ENCODE measurements at places on chromosomes 4 and X.

- no peak for DNase-seq
These were observed 62.9 kb upstream of the FRAS1 start for GRCh38 chr4:77994194-77994721.

DNA sequence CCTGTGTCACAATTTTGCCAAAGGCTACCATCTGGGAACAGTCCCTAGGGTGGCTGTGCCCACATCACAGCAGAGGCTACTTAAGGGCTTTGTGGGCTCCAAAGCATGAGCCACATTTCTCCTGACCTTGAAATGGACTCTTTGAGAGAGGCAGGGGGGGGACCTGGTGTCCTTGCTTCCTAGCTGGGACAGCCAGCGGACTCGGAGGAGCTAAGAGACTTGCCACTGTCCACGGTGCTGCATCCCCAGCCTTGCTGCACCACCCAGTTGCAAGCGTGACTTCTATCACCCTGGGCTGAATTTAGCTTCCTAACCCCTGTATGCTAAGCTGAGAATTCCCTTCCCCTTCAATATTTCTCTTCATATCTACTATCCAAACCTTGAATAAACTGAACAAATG, 99.0 kb downstream of the PHKA2 start:
- DNase-seq: no peak

- DNase-seq: no peak
These were observed 147.4 kb upstream of the RXFP1 start for GRCh38 chr4:158374318-158374717.

GRCh38 chrX:152810403-152810802, 20.2 kb downstream of the CETN2 start:
- no peak for DNase-seq

DNA sequence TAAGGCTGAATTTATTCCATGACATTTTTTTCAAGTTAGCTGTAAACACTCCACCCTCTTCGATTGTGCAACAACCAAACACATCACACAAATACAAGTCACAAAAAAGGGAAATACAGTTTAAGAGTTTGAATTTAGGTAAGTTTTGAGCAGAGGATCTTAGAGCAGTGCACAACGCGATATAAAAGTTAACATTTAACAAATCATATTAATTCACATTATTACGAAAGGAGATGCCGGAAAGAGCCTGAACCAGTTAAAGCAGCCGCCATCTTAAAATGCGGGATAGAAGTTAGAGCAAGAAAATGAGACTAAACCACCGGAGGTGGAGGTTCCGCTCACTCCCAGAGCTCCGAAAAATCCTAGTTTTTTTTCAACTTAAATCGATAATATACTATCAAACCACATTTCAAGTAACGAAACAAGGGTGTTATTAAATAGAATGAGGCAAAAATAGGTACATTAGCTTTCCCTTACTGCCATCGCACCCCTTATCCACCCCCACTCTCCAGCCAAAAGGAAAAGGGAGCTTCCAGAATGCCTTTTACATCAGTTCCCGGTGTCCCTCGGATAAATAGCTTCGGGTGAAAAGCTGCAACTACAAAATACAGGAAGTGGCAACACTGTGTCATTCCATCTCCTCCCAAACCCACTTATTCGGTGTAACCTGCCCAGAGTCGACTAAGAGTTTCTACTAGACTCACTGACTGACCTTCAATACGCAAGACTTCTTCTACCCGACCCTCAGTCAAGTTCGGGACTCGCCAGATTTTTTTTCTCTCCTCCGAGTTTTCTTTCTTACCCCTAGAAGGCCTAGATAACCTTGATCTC, 1.9 kb downstream of the UBE2D3 start:
- no peak for DNase-seq

DNA sequence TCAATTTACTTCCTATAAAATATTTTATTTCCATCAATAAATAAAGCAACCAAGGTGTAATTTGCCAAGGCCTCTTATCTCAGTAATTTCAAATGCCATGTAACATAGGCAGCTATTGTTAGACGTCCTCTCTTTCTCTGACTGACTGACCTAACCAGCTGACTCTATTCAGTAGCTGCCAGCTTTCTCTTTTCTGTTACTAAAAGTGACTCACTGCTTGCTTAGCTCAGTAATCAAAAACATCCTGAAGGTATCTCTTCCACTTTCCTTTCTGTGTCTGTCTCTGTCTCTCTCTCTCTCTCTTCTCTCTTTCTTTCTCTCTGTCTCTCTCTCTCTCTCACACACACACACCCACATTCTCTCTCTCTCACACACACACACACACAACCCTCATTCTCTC, 134.2 kb downstream of the SPOCK3 start:
- no peak for DNase-seq

DNA sequence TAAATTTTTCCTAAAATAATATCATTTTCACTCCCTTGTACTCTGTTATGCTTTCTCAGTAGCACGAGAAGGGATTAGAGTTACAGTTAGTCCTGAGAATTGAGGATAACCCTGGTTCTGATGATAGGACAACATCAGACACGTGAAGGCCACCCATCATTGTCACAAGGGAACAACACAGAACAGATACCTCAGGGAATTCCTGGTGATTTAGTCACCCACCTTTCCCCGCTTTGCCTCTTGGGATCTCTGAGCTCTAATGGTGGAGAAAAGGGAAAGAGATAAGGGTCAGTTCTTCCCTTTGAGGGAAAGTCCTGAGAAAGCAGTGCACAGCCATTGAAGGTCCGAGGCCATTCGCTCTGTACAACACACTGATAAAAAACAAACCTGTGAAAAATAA, 112.3 kb upstream of the GALNT7 start:
- DNase-seq: no peak

- DNase-seq: no peak
These were observed 776.0 kb downstream of the GLUD2 start for GRCh38 chrX:121823406-121823805.

GRCh38 chr4:151195801-151196200, 81.2 kb upstream of the PRSS48 start:
- no peak for DNase-seq

- DNase-seq: no peak
These were observed 1.6 kb downstream of the SCARB2 start for GRCh38 chr4:76211769-76212708.

GRCh38 chr4:123346951-123347350, 49.6 kb upstream of the SPRY1 start:
- DNase-seq: no peak

DNA sequence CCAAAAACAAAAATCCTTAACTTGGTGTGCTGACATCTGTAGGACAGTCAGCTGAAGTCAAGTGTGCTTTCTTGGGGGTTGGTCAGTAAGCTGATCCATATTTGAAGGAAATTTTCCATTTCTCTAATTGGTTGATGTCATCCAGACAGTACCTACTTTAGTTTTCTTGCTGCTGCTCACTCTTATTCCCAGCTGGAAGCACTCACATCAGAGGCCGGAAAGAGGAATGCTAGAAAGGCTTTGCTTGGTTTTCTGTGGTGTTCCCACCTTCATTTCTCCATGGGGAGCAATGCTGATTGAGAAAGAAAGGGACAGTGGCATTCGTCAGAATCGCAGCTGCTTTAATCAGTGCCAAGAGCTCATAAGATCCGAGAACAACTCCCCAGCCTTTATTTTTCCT, 227.0 kb downstream of the C4orf33 start:
- no peak for DNase-seq

GRCh38 chrX:136189222-136189621, 41.9 kb downstream of the FHL1 start:
- DNase-seq: no peak

DNA sequence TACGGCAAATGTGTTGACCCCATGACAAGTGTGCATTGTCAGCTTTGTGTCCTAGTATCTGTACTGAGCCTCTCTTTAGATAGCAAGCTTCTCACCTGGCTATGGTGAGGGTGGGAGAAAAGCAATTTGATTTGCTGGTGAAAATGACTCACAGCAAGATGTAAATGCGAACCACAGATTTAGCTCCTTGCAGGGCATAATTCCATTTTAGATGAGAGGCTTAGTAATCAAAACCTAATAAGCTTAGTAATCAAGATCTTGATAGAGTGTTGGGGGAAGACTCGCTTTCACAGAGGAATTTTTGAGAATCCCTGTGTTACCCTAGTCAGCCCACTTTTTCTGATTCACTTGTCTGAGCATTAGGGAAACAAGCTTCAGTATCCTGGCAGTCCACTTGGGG, 7.7 kb upstream of the OCIAD2 start:
- DNase-seq: no peak

DNA sequence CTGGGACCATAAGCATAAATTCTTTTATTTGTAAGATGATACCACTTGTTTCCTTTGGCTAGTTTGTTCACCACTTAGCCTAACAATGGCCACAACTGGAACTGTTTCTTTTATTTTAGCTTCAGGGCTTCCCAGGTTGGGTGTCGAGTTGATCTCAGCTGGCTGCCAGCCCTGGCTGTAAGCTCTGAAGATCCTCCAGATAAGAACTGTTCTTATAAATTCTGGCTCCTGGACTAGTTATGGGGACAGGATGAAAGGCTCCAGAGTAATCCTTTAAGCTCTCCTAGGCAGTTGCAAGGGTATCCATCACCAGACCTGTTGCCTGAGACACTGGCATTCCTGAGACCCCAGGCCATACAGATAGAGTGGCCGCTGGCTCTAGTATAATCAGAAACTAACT, 129.4 kb upstream of the ACSL4 start:
- no peak for DNase-seq

DNA sequence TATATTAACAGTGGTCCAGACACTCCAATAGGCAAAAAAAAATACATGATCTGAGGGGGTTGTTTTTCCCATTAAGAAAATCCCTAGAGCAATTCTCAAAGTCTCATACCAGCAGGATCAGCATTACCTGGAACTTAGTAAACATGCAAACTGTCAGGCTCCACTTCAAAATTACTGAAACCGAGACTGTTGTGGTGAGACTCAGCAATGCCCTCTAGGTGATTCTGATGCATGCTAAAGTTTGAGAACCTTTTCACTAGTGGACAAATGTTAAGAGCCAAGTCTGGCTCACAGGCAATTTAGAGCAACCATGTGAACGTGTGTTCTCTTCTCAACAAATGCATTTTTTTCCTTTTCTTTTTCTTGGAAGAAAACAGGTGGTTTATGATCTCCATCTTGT, 30.2 kb downstream of the NEK1 start:
- DNase-seq: no peak

- no peak for DNase-seq
These were observed 11.5 kb upstream of the GATB start for GRCh38 chr4:151772274-151772673.

- DNase-seq: no peak
These were observed 27.8 kb downstream of the SNX25 start for GRCh38 chr4:185237175-185237574.
